ENCODE measurements at places on chromosomes 2 and 18.

GRCh38 chr2:82591718-82592117 is 1867.4 kb downstream of the SUCLG1 start:
- DNase-seq, result no peak

DNA sequence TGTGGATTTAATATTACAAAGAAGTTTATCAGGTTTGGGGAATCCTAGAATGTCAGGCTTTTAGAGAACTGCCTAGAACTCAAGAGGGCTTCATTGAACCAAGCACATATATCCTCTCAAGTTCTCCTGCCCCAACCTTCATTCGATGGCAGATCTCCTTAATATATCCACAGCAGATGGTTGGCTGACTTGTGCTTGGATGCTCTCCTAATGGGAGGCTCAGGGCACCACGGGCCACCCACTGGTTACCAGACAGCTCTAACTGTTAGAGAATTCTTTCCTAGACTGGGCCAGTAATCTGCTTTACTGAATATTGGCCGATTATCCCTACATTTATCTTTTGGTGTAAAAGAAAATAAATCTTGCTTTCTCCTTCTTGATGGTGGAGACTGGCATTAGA is 87.2 kb upstream of the ATP8B1 start:
- DNase-seq, result no peak

DNA sequence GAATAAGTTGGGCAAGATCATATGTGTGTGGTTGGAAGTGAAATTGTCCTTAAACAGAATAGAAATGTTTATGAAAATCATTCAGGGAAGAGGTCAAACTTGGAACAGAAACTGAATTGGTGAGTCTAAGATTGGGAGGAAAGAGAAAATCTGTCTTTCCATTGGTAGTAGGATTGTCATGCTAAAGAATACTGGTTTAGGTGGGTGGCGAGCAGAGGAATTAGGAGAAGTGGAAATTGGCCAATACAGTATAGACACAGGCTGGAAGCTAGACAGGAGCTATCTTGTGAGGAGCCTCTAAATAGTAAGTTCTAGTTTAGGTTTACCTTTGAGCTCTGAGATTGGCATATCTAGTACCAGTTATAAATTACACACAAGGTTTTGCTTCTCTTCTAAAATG is 80.9 kb upstream of the KYNU start:
- no peak for DNase-seq

GRCh38 chr18:2337552-2338141 is 233.7 kb downstream of the METTL4 start:
- no peak for DNase-seq

DNA sequence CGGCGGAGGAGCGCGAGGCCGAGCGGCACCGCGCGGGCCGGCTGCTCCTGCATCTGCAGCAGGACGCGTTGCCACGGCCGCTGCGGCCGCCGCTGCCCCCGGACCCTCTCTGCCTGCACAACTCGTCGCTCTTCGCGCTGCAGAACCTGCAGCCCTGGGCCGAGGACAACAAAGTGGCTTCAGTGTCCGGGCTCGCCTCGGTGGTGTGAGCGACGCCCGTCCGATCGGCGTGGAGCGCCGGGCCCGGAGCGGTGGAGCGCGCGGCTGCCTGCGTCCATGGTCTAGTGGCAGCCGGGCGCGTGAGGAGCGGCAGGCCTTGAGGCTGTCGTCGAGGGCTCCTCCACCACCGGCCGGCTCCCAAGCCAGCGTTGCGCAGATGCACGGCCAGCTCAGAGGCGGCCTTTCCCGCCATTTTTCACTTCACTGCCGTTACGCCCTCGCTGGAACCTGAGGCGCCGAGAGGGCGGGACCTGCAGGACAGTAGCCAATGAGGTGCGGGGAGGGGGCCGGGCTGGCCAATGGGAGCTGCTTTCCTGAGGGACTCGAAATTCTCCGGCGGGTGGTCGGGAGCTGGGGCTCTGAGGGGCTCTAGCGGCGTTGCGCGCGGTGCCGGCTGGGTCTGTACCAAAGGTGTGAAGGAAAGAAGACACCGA is 1.9 kb downstream of the TLX2 start:
- no peak for DNase-seq

DNA sequence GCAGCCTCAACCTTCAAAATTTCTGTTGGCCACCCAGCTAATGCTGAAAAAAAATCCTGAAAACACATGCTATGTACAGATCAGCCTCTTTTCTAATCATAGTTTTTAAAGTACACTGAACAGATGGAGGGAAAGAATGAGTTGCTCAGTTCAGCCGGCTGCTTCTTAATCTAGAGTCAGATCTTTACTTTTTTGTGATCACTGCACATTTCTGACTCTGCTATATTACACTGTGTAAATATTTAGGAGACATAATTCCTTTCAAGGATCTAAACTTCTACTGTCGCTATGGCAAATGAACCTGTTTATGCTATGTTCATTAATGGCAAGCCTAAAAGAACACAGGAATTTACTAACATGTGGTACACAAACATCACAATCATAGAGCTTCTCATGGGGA is 114.2 kb downstream of the SRBD1 start:
- no peak for DNase-seq

GRCh38 chr2:231429152-231429551 is 33.6 kb downstream of the B3GNT7 start:
- DNase-seq, result no peak

- DNase-seq, result no peak
Observed at GRCh38 chr2:10246370-10246769, 56.3 kb upstream of the HPCAL1 start.
